Osteoblast (primary cell): ENCODE measurements at places on chromosomes 7 and 10. TPM values are rescaled to one million over a fixed set of nuclear protein-coding genes. Genes with fewer than 3 reads are reported as not detected.

Gene CPA2
- not detected in 2 replicates for total RNA-seq

Gene AKR1C8
- total RNA-seq: not detected in 2 replicates

Gene ABCB4
- under 0.01 and 0.36 TPM in 2 replicates for total RNA-seq

Gene GIMAP8
- not detected in 2 replicates for total RNA-seq

Gene TTYH3
- total RNA-seq: 28.3 and 29.0 TPM in 2 replicates

Gene HOXA3
- total RNA-seq: 3.5 and 4.0 TPM in 2 replicates

Gene DYDC1
- not detected in 2 replicates for total RNA-seq

Gene PON1
- total RNA-seq: not detected in 2 replicates

Gene MTURN
- total RNA-seq: 31.1 and 32.1 TPM in 2 replicates

Gene HOXA4
- total RNA-seq: 0.72 and 1.2 TPM in 2 replicates

Gene RPEL1
- total RNA-seq: 0.29 and 0.36 TPM in 2 replicates

Gene TEX47
- total RNA-seq: not detected in 2 replicates

Gene IDI2
- total RNA-seq: not detected in 2 replicates

Gene VGF
- 0.36 TPM in 1 of 2 replicates, not detected in the other for total RNA-seq

Gene SEMA3C
- total RNA-seq: 388 and 421 TPM in 2 replicates

Gene SMKR1
- 0.72 and 0.88 TPM in 2 replicates for total RNA-seq

Gene EN2
- total RNA-seq: under 0.01 TPM in 1 of 2 replicates, not detected in the other

Gene TMEM213
- not detected in 2 replicates for total RNA-seq

Gene SPDYE2B
- not detected in 2 replicates for total RNA-seq
